Endodermal cell (in vitro differentiated cells): ENCODE measurements at places on chromosomes 16 and 17. TPM values are rescaled to one million over a fixed set of nuclear protein-coding genes. Genes with fewer than 3 reads are reported as not detected.

Gene XAF1
- 0.16 and 0.35 TPM in 2 replicates for total RNA-seq

DNA sequence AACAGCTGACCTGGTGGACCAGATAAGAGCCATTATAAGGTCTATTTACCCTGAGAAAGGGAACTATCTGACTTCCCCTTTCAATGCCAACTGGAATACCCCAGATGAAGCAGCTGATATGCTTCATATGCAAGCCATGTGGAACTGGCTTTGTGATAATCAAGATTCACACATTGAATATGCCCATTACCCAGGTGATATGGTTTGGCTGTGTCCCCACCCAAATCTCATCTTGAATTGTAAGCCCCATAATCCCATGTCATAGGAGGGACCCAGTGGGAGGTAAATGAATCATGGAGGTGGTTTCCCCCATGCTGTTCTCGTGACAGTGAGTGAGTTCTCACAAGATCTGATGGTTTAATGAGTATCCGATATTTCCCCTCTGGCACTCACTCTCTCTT lies 42.1 kb downstream of the IKZF3 start:
- no peaks in the 10 kb centered on the region for H3K27me3 ChIP-seq
- no peaks in the 10 kb centered on the region for H3K4me1 ChIP-seq
- H3K27ac ChIP-seq = no peak overlapping the region
- no peak for DNase-seq
- H3K36me3 ChIP-seq = no peaks in the 10 kb centered on the region
- H3K4me3 ChIP-seq = no peak overlapping the region

- peak; percentile 68 for DNase-seq
- peak overlapping the region; percentile 85 for H3K27ac ChIP-seq
- H3K4me1 ChIP-seq = peaks cover 5% of the 10 kb centered on the region
- H3K4me3 ChIP-seq = no peak overlapping the region
- no peaks in the 10 kb centered on the region for H3K27me3 ChIP-seq
- no peaks in the 10 kb centered on the region for H3K36me3 ChIP-seq
These were observed 3.2 kb upstream of the SNN start for GRCh38 chr16:11665071-11665491.

Gene CLEC3A
- total RNA-seq = not detected in 3 replicates

DNA sequence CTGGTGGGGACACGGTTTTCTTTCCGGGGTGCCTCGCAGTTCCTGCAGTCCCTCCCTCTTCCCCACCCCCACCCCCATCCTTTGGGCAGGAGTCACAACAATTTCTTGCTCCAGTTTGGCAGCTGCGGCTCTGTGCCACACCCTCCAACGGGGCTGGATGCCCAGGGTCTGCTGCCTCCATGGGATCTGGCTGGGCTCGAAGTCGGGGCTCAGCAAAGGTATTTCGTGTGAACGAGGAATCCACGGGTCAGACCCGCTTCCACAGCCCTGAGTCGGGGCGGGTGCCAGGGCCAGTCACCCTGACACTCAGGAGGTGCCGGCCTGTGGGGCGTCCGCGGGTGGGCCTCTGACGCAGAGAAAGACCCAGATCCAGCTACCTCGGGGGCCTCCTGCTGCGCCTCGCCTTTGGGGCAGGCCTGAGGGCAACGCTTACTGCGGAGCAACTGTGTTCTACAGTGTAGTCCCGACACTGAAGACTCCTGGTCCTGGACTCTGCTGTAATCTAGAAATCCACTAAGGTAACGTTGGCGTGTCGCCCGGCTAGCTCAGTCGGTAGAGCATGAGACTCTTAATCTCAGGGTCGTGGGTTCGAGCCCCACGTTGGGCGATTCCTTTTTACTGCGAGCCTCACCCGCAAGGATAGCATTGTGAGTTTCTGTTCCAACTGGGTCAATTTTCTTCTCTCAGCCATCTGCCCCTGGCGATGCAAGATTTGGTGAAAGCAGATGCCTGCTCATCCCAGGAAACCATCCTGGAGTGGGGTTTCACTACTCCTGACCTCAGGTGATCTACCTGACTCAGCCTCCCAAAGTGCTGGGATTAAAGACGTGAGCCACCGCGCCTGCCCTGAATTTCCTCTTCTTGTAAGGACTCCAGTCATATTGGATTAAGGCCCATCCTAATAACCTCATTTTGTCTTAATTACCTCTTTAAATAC lies 12.6 kb upstream of the OR1F1 start:
- peaks cover 2% of the 10 kb centered on the region for H3K4me1 ChIP-seq
- no peak overlapping the region for H3K27ac ChIP-seq
- H3K4me3 ChIP-seq = peak overlapping the region; percentile 74
- peak; percentile 94 for DNase-seq
- H3K36me3 ChIP-seq = no peaks in the 10 kb centered on the region

GRCh38 chr16:67636713-67637112 lies 8.2 kb upstream of the CARMIL2 start:
- no peak for DNase-seq
- no peak overlapping the region for H3K4me3 ChIP-seq
- H3K27me3 ChIP-seq = no peaks in the 10 kb centered on the region
- no peak overlapping the region for H3K27ac ChIP-seq
- H3K36me3 ChIP-seq = peaks cover 66% of the 10 kb centered on the region

Gene STARD3
- 60.5 to 71.9 TPM (median 62.2 TPM) in 3 replicates for total RNA-seq

- peaks cover 47% of the 10 kb centered on the region for H3K36me3 ChIP-seq
- H3K4me1 ChIP-seq = no peaks in the 10 kb centered on the region
- no peaks in the 10 kb centered on the region for H3K27me3 ChIP-seq
- peak; percentile 2 for DNase-seq
These were observed 33.2 kb downstream of the METTL16 start for GRCh38 chr17:2478458-2478857.

GRCh38 chr17:82089723-82090548 lies 8.1 kb downstream of the FASN start:
- peaks cover 54% of the 10 kb centered on the region for H3K36me3 ChIP-seq
- no peaks in the 10 kb centered on the region for H3K27me3 ChIP-seq
- H3K4me1 ChIP-seq = no peaks in the 10 kb centered on the region
- H3K27ac ChIP-seq = no peak overlapping the region
- H3K4me3 ChIP-seq = no peak overlapping the region

Gene KRT33B
- not detected in 2 replicates for total RNA-seq

Gene LITAFD
- total RNA-seq = not detected in 3 replicates

DNA sequence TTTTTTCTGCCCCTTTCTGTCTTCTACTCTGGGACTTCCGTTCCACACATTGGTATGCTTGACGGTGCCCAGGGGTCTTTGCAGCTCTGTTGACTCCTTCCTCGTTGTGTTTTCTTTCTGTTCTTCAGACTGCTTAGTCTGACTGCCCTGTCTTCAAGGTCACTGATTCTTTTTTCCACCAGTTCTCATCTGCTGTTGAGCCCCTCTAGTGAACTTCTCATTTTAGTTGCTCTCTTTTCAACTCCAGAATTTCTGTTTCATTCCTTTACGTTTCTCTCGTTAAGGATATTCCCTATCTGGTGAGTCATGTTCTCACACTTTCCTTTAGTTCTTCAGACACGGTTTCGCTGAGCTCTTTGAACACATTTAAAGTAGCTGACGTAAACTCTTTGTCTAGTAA lies 13.8 kb downstream of the GAA start:
- H3K4me3 ChIP-seq = no peak overlapping the region
- DNase-seq = no peak
- no peaks in the 10 kb centered on the region for H3K4me1 ChIP-seq

Gene DHRS7C
- total RNA-seq = not detected in 2 replicates

DNA sequence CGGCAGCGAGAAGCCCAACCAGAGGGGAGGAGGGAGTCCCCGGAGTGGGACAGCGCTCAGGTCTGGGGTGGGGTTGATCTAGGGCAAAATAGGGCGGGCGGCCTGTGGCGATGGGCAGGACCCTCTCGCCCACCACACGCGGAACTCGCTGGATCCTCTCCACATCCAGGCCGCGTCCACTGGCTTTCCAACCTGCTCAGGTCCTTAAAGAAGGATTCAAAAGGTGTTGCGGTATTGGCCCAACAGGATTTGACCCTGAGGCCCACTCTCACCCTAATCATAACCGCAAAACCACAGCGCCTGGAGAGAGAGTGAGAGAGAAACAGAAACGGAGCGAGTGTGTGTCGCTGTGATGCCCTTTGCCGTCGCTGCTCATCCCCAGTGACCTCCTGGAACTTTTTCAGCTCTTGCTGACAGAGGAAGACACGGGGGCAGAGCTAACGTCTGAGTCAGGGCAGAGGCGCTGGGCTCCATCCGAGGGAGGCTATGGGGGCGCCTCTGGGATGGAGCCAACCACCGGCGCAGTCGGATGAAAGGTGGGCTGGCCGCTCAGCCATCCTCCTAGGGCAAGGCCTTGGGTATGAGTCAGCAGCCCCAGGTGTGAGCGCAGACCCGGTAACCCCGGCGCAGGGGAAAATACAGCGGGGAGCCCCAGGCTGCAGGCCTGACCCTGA lies 16.7 kb upstream of the OR1F1 start:
- H3K4me1 ChIP-seq = peaks cover 2% of the 10 kb centered on the region
- peak overlapping the region; percentile 71 for H3K4me3 ChIP-seq
- no peak for DNase-seq

DNA sequence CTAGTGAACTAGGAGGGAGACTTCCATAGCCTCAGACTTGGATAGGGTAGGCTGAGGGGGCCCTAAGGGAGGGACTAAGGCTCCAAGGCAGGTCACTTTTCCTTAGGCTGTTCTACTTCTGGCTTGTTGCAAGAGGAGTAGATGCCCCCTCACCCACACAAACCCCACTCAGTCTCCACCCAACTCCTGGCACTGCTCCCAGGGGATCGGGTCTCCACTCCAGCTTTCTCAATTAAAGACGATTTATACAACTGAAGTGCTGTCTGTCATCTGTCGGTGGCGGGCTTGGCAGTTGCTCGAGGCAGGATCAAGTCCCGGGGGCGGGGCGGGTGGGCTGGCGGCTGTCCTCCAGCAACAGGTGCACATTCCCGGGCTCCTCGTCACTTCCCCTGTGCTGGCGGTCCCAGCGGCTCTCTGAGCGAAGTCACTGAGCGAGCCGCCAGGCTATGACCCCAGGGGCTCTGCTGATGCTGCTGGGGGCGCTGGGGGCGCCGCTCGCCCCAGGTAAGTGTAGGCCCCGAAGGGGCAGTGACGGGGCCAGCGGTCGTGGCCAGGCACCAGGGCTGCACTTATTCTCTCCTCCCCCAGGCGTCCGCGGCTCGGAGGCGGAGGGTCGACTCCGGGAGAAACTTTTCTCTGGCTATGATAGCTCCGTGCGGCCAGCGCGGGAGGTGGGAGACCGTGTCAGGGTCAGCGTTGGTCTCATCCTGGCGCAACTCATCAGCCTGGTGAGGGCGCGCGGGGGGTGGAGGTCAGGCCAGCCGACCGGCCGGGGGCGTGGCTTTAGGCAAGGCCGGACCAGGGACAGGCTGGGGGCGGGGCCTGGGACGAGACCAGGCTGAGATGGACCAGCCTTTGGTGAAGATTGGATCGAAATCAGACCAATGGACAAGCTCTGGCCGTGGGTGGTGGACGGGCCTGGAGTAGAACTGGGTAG lies at the start of gene CHRNB1:
Gene CHRNB1, plus strand, starts transcription at position 380 of the 937 bp plus-strand sequence. Its CDS starts 67 bp downstream, at position 447.
- H3K4me3 ChIP-seq = peak within 1 kb of the TSS; percentile 79
- H3K4me1 ChIP-seq = no peaks in the 10 kb centered on the region
- DNase-seq = peak; percentile 98
- H3K36me3 ChIP-seq = no peaks in the 10 kb centered on the region

DNA sequence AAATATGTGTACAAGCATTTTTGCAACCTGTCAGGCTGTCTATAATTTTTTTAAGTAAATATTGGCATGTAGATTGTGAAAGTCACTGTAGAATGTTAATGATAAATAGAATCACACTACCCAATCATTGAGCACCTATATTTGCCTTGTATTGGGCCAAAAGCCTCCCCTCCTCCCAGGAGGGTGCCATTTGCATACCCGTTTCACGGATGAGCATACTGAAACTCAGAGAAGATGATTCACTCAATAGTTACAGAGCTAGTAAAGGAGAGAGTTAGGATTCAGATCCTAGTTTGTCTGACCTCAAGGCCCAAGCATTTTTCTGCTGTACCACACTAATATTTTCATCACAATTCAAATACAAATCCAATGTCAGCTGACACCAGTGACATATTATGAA lies 299.7 kb upstream of the CDH11 start:
- no peaks in the 10 kb centered on the region for H3K36me3 ChIP-seq
- no peak overlapping the region for H3K27ac ChIP-seq
- H3K4me1 ChIP-seq = no peaks in the 10 kb centered on the region
- no peak overlapping the region for H3K4me3 ChIP-seq
- no peak for DNase-seq
- no peaks in the 10 kb centered on the region for H3K27me3 ChIP-seq

DNA sequence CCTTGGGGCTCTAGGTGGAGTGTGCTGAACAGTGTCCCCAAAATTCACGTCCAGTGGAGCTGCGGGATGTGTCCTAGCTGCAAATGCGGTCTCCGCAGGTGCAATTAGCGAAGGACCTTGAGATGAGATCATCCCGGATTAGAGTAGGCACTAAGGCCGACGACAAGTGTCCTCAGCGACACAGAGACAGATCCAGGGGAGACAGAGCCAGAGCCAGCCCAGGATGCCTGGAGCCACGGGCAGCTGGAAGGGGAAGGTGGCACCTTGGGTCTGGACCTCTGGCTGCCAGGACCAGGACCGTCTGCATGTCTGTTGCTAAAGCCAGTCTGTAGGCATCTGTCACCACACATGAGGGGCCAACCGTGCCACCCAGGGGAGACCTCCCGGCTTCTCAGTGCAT lies 24.5 kb downstream of the SLC7A5 start:
- peaks cover 97% of the 10 kb centered on the region for H3K36me3 ChIP-seq
- no peak for DNase-seq
- H3K27ac ChIP-seq = no peak overlapping the region
- no peaks in the 10 kb centered on the region for H3K27me3 ChIP-seq
- no peak overlapping the region for H3K4me3 ChIP-seq

GRCh38 chr17:427327-427726 lies 74.7 kb upstream of the RPH3AL start:
- peaks cover 3% of the 10 kb centered on the region for H3K4me1 ChIP-seq
- DNase-seq = no peak
- H3K36me3 ChIP-seq = no peaks in the 10 kb centered on the region
- H3K27ac ChIP-seq = no peak overlapping the region

Gene C16orf92
- not detected in 3 replicates for total RNA-seq

- H3K36me3 ChIP-seq = no peaks in the 10 kb centered on the region
- peaks cover 12% of the 10 kb centered on the region for H3K27me3 ChIP-seq
- H3K27ac ChIP-seq = peak overlapping the region; percentile 50
- H3K4me1 ChIP-seq = peaks cover 3% of the 10 kb centered on the region
- DNase-seq = no peak
These were observed 32.2 kb downstream of the SDK2 start for GRCh38 chr17:73612031-73612472.

Gene SYCE1L
- total RNA-seq = 9.2 and 13.6 TPM in 2 replicates

DNA sequence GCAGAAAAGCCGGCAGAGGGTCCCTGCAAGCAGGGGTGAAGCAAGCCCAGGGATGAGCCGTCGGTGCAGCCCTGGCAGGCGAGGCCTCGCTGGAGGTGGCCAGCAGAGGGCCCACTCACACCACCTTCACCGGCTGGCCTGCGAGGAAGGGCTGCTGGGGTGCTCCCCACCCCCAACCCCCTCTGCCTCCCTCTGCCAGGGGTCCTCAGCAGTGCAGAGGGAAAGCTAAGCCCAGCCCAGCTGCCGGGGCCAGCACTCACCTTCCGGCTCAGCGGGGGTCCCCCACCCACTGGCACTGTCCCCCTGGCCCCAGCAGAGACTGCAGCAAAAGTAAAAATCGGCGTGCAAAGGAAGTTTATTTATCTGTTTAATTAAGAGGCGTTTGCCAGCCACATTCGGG lies 113.4 kb downstream of the ENGASE start:
- no peak overlapping the region for H3K4me3 ChIP-seq
- peak; percentile 93 for DNase-seq
- H3K4me1 ChIP-seq = no peaks in the 10 kb centered on the region
- H3K27me3 ChIP-seq = peaks cover 39% of the 10 kb centered on the region
- no peak overlapping the region for H3K27ac ChIP-seq
- H3K36me3 ChIP-seq = no peaks in the 10 kb centered on the region

Gene SLC35G6
- total RNA-seq = 0.33 TPM in 1 of 3 replicates, not detected in the others
